ENCODE measurements at places on chromosomes 11 and 22.

DNA sequence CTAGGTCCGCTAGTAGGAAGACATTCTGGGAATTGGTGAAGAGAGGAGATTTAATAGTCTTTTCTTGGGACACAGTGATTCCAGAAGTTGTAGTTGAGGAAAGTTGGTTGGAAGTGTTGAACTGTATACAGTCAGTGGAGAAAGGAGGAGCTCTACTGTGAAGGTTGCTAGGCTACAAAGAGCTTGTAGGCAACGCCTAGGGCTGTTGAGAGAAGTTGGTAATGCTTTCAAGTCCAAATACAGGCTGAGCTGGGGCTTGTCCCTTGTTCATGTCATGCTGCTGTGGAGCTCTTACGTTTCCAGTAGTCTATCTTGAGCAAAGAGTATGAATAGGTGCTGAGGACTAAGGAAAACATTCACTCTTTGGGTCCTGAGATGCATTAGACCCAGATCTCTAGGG, 1.1 kb downstream of the TBCEL start:
- H3K36me3 ChIP-seq = peaks cover 1% of the 10 kb centered on the region
- peaks cover 43% of the 10 kb centered on the region for H3K4me1 ChIP-seq
- DNase-seq = no peak
- H3K27me3 ChIP-seq = peaks cover 19% of the 10 kb centered on the region
- H3K4me3 ChIP-seq = peak overlapping the region; percentile 92

GRCh38 chr22:23786261-23786710, 480 bp upstream of the SMARCB1 start:
- H3K27ac ChIP-seq = peak overlapping the region; percentile 88
- H3K27me3 ChIP-seq = no peaks in the 10 kb centered on the region
- DNase-seq = no peak
- peak overlapping the region; percentile 91 for H3K4me3 ChIP-seq
- peaks cover 10% of the 10 kb centered on the region for H3K4me1 ChIP-seq
- no peaks in the 10 kb centered on the region for H3K36me3 ChIP-seq

GRCh38 chr11:6856871-6857270, 6.0 kb upstream of the OR10A2 start:
- no peak overlapping the region for H3K4me3 ChIP-seq
- DNase-seq = no peak
- H3K36me3 ChIP-seq = no peaks in the 10 kb centered on the region
- H3K4me1 ChIP-seq = no peaks in the 10 kb centered on the region

DNA sequence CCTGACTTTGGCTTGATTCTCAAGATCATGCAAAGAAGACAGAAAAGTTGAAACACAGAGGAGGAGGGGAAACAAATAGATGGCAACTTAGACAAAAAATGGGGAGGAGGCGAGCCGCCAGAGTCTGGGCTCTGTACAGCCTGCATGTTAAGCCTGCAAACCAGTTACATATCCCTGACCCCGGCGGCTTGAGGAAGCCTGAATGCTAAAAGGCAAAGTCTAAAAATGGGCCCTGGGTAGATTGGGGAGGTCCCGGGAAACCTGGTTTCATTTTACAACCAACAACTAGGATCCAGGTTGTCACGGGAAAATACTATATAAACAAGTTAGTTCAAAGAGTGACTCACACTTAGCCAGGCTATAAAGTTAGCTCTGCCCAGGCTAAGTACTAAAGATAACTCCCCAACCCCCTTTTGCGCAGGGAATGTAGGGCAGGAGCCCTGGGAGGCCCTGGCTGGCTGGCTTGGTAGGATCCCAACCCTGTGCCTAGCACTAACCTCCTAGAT, 18.8 kb upstream of the ZBTB16 start:
- H3K4me3 ChIP-seq = no peak overlapping the region
- no peaks in the 10 kb centered on the region for H3K36me3 ChIP-seq
- H3K27me3 ChIP-seq = no peaks in the 10 kb centered on the region

DNA sequence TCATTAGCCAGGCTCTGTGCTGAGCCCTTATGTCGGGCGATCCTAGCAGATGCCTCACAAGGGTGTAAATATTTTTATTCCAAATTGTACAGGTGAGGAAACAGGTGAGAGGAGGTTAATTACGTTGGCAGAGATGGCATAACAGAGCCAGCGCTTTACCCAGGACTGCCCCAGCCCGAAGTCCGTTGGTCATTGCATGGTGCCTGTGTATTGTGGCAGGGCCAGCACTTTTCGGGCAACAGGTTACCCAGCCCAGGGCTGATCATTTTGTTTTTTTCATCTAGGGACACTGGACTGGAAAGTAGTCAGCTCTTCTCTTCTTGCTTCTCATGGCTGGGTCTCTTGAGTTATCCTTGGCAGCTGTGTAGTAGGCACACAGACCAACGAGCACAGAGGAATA, 202.2 kb upstream of the NAV2 start:
- no peak overlapping the region for H3K4me3 ChIP-seq
- no peaks in the 10 kb centered on the region for H3K4me1 ChIP-seq
- H3K27me3 ChIP-seq = peaks cover 82% of the 10 kb centered on the region
- no peak overlapping the region for H3K27ac ChIP-seq
- H3K36me3 ChIP-seq = no peaks in the 10 kb centered on the region
- DNase-seq = no peak

Data from T-helper 17 cell (primary cell).